Activated CD4-positive, alpha-beta T cell treated with anti-CD3 and anti-CD28 coated beads, Interleukin-2, amount 10 ng/mL, durations not matched to agents 7 days and 5 days (primary cell): ENCODE measurements at places on chromosomes 6 and 20. TPM values are rescaled to one million over a fixed set of nuclear protein-coding genes. Genes with fewer than 3 reads are reported as not detected.

DNA sequence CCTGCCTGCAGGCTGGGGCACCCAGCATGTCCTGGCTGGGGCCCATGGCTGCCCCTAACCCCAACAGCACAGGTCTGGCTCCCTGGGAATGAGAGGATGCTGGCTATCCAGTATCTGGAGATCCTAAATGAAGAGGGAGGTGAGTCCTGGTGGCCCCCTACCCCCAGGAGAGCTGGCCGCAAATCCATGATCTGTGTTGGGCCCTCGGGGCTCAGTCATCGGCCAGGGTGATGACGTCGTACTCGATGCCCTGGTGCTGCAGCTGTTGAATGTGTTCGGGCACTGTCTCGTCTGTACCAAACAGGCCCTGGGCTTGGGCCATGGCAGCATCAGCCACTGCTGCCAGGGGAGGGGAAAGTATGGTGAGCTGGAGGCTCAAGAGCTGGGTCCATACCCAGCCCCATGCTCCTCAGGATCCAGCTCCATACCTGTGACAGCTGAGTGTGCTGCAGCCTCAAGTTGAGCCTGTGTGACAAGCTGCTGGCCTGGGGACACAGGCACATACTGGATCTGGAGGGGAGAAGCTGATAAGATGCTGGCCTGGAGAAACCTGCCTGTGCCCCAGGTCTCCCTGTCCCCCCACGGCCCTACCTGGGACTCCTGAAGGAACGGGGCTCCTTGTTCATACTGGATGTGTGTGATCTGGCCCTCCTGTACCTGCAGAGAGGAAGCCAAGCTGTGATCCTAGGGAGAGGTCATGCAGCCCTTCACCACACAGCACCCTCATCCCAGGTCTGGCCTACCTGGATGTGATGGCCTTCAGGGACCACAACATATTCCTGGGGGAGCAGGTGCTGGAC lies 14.5 kb downstream of the PCIF1 start:
- H3K36me3 ChIP-seq, result peaks cover 30% of the 10 kb centered on the region
- H3K4me3 ChIP-seq, result no peak overlapping the region
- no peak overlapping the region for H3K27ac ChIP-seq

- no peak overlapping the region for H3K27ac ChIP-seq
- H3K36me3 ChIP-seq, result peaks cover 32% of the 10 kb centered on the region
- peaks cover 43% of the 10 kb centered on the region for H3K4me1 ChIP-seq
- no peak for DNase-seq
Observed at GRCh38 chr6:16181439-16182297, 52.8 kb downstream of the MYLIP start.

The DDO gene
- total RNA-seq, result not detected

DNA sequence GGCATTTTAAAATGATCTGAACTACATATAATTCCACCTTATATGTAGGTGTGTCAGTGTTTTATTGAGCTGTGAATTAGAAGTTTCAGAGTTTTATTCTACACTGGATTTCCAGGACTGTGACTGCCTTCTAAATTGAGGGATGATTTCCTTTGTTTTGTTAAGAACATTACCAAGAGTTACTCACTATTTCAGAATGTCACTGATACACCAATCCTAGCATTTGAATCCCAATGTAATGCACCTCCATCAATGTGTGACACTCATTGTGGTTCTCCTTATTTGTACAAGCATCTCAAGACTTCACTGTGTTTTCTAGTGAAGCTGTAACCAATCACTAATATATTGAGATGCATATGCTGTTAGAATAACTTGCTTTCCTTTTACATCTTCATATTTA lies 86.8 kb downstream of the PLCB1 start:
- H3K27ac ChIP-seq, result no peak overlapping the region
- peaks cover 1% of the 10 kb centered on the region for H3K36me3 ChIP-seq
- DNase-seq, result no peak
- no peaks in the 10 kb centered on the region for H3K27me3 ChIP-seq

- H3K27me3 ChIP-seq, result no peaks in the 10 kb centered on the region
- H3K4me3 ChIP-seq, result no peak overlapping the region
- H3K4me1 ChIP-seq, result peaks cover 10% of the 10 kb centered on the region
- H3K36me3 ChIP-seq, result no peaks in the 10 kb centered on the region
- DNase-seq, result no peak
Observed at GRCh38 chr20:23344336-23344735, 6.3 kb upstream of the NXT1 start.

- no peaks in the 10 kb centered on the region for H3K36me3 ChIP-seq
- H3K27me3 ChIP-seq, result no peaks in the 10 kb centered on the region
- no peak for DNase-seq
- no peak overlapping the region for H3K4me3 ChIP-seq
Observed at GRCh38 chr20:45783656-45784294, 7.9 kb downstream of the WFDC3 start.

The MDFI gene
- not detected for total RNA-seq

DNA sequence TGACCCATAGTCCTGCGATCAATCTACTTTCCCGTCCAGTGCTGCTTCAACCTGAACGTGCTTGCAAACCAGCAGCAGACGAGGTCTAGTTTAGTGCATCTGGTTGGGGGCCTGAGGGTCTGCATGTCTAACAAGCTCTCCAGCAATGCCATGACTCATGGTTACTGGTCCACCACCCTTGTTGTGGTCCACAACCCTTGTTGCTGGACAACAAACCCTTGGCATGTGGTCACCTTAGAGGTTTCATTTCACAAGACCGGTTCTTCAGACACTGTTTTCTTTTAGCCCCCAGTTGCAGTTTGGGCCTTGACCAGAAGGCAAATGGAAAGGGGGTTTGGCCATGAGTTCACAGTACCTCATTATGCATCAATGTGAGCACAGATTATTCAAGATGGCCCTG lies 424.8 kb downstream of the QKI start:
- no peaks in the 10 kb centered on the region for H3K4me1 ChIP-seq
- H3K36me3 ChIP-seq, result no peaks in the 10 kb centered on the region
- peaks cover 2% of the 10 kb centered on the region for H3K27me3 ChIP-seq
- DNase-seq, result no peak
- H3K4me3 ChIP-seq, result no peak overlapping the region

The MACROD2 gene
- total RNA-seq, result not detected
